ENCODE measurements at places on chromosomes 12 and 14.

DNA sequence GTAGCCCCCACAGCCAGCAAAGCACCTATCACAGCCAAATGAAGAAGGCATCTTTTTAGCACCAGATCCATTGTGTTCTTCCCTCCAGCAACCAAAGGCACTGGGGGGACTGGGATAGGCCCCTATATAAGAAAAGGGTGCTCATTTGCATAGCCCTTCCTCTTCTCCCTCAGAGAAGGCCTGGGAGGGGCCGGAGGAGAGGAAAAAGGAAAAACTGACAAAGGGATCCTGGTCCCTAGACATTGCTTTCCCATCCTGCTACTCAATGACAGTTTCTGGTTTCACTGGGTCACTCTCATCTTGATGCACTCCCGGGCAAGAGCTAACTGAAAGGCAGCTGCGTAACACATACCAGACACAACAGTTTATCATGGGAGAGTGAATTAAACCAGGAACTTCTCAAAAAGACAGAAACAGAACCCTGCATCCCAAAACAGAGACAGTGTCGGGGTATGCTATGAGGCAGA lies at the start of gene PMEL:
Gene PMEL, minus strand, starts transcription at position 102 of the 467 bp plus-strand sequence. Its CDS starts 31 bp downstream, at position 71.
- no peak for DNase-seq

GRCh38 chr12:26874501-26875296 lies 41.7 kb upstream of the ITPR2 start:
- DNase-seq, result no peak

GRCh38 chr12:75507086-75507485 lies 4.3 kb downstream of the KRR1 start:
- DNase-seq, result no peak

DNA sequence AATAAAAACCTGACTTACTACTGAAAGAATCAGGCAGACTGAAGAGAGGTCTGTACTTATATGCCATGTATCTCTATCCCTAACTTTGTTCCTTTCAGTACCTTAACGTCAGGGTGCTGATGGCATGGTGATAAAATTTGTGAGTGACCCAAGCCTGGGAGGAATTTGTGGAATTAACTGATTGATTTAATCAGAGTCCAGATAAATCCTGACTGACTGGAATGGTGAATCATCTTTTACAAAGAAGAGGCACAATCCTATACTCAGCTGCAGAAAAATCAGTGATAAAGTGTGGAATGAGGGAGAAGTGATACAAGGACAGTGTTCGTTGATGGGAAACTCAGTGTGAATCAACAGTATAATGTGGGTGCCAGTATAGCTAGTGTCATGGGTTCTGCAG lies 3.7 kb downstream of the TDG start:
- no peak for DNase-seq

- DNase-seq, result no peak
Measured at GRCh38 chr12:108370415-108370814, 31.3 kb upstream of the CMKLR1 start.

GRCh38 chr12:41645624-41646023 lies 457.5 kb downstream of the PDZRN4 start:
- DNase-seq, result no peak

- DNase-seq, result no peak
Measured at GRCh38 chr12:22672951-22673350, 48.0 kb downstream of the ETNK1 start.

- DNase-seq, result no peak
Measured at GRCh38 chr14:87152693-87153092, 840.3 kb downstream of the GALC start.

DNA sequence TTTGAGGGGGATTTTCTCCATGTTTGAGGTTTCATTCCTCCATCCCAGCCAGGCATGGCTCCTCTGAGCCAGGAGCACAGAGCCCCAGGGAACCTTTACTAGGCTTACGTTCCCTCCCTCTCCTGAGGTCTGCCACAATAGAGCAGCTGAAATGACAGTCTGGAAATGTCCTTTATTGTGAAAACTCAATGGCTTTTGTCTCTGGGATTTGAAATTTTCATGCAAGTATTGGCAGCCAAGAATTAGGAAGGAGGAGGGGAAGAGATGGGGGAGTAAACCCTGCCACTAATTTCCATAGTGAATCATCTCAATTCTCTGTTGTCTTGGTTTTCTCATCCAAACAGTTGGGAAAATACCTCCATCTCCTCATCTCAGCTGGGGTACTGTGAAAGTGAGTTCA lies 2.6 kb upstream of the PLEKHG3 start:
- no peak for DNase-seq

DNA sequence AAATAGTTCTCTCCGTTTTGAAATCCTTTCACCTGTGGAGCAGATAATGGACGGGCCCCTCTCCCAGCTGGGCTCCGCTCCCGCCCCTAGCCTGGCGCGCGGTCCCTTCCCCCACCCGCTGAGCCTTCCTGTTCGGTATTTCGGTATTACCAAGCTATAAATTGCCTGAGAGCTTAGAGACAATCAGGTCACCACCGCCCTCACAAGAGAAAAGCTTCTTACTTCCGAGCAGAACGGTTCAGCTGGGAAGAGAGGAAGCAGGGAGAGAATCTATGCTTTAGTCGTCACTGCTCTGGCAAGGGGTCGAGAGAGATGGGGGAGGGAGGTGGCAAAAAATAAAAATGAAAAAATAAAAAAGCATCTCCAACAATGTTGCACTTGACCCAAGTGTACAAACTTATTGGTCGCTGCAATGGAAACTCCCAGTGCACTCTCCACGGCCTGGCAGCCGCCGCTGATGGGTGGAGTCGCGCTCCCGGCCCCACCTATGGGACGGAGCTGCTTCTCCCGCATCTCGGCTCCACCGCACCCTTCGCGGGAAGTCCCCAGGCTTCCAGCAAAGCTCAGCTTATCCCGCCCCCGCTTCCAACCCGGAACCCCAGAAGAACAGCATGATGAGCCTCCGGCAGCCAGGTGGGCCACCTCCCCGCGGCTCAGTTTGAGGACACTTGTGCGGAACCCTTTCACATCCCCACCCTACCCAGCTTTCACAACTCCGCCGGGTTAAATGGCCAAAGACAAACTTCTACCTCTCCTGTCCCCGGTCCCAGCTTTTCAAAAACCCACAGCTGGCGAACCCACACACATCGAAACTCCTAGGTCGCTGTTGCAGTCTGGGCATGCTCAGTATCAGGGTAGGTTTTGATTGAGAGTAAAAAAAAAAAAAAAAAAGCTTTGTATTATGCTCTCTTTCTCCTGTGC lies 832 bp upstream of the SYT1 start:
- peak; percentile 27 for DNase-seq

- DNase-seq, result peak; percentile 84
Measured at GRCh38 chr12:26125400-26126339, 833 bp upstream of the BHLHE41 start.

- DNase-seq, result no peak
Measured at GRCh38 chr14:94971750-94972149, 185.6 kb downstream of the DICER1 start.

DNA sequence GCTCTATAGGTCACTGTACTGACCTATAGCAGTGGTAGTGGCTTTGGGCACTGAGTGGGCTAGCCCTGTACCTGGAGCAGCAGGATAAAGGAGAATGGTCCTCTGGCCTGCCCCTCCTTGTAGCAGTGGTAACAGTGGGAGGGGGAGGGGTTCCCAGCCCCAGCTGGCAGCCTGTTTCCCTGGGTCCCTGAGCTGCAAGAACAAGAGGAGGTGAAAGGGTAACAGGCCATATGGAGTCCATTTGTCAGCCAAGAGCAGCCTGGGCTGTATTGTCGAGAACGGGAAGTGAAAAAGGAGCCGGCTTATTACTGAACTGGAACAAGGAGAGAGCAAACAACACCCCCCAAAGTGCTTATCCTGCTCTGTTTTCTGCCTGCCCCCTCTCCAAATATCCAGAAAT lies 73.8 kb upstream of the SRSF5 start:
- DNase-seq, result no peak

- no peak for DNase-seq
Measured at GRCh38 chr14:101029668-101030290, 126.3 kb upstream of the RTL1 start.

GRCh38 chr14:90093942-90094595 lies 32.3 kb downstream of the KCNK13 start:
- DNase-seq, result no peak

DNA sequence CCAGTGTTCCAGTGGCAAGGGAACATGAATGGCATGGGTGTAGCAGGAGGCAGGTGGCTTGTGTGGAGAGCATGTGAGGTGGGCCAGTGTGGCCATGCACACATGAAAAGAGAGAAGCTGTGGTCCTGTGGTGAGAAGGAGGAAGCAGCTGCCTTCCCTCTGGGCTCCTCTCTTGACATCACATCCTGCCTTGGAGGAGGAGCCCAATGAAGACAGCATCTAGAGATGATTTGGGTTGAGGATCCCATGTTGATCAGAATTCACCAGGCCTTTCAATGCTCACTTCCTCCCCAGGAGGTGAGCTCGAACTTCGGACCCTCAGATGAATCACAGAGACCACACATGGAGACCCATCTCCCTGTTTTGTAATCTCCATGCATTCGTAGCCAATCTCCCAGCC lies 82.6 kb downstream of the LRRC74A start:
- no peak for DNase-seq

DNA sequence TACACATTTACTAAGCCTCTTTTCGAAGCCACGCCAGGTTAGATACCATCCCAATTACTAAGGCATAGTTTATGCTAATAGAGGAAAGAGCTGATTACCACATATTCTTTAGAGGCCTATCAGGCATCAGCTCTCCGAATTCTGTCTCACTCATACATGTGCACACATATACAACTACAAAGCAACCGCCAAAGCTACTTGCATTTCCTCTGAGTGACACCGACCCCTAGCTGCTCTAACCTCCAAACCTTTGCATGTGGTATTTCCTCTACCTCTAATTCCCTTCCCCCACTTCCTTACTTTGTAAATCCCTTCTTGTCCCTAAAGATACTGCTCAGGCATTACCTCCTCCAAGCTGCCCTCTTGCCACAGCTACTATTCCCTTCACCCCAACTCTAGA lies 107.2 kb downstream of the DUSP6 start:
- DNase-seq, result no peak

DNA sequence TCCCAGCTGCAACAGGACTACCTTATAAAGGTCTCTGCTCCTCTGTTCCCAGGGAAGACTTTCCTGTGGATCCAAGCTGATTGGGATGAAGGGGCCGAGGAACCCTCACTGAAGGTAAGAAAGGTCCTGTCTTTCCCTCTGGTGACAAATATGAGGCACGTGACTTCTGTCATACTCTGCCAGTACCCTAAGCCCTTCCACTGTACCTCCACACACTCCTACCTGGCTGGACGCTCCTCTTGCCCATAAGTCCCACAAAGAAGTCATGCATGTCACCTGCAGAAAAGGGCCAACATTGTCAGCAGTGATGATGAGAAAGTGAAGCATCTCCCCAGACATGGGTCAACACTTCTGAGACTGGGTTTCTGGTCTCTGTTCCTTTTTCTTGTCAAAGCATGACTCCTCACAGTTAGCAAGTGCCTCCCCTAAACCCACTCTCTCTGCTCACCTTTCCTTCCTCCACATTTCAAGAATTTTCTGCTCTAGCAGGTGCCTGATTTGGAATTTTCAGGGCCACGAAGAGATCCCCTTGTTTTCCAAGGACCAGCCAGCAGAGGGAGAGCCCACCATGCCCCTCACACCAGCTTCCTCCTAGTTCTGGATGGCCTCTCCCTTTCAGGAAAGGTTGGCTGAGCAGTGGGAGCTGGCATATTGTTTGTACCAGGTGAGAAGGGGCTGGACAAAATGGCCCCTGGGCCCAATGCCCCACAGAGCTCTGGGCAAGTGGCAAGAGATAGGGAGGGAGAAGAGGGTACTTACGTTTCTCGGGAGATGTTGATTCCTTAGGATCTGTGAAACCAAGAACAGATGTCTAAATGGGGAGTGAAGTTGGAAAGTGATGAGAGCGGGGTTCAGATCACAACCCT lies 3.5 kb downstream of the TAC3 start:
- DNase-seq, result no peak

DNA sequence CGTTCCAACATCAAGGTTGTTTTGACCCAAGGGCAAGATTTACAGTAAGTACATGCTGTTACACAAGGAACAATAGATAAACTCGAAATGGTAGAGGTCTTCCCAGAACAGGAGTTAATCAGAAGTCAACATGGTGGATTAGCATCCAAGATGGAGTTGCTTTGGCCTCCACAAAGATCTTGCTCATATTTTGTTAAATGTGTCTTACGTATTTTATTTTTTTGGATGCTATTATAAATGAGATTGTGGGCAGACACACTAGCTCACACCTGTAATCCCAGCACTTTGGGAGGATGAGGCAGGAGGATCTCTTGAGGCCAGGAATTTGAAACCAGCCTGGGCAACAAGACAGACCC lies 22.3 kb upstream of the RAB21 start:
- no peak for DNase-seq

- no peak for DNase-seq
Measured at GRCh38 chr12:67498991-67499390, 149.6 kb upstream of the DYRK2 start.

DNA sequence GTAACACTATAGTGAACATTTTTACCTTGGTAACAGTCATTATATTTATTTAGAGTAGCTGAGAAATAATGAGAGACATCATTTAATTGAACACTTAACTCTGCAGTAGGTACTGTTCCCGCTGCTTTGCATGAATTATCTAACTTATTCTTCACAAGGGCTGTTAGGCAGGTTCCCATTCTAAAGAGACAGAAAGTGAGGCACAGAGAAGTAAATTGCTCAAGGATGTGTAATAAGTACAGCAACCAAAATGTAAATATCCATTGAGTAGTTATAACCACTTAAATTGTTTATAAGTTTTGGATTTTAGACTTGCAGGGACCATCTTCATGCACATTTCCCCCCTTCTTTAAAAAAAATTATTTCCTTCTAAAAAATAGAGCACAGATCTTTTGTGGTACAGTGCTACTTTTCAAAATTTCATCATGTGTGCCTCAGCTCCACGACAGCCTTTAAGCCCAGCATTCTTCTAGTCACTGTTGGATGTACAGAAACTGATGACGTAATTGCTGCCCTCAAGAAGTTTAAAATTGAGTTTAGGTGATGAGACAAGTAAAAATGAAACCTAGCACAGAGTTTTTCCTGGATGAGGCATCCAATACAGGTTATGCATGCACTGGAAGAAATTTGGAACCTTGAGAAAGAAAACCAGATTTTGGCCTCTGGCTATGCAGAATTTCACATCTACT lies 6.0 kb upstream of the MANSC4 start:
- DNase-seq, result no peak

DNA sequence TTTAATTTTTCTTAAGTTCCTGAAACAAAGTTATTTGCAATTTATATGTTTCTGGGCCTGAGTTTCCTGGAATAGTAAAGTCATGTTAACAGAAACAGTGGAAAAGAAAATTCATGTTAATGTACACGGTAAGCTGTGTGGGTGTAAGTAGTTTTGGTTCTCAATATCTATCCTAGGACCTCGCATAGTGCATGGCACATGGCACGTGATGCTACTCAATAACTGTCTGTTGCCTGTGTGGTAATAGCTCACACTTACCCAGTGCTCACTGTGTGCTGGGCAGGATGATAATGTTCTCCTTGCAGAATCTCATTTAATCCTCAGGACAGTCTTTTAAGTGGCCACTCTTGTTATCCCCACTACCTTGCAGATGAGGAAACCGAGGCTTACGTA lies 100.7 kb downstream of the DUSP16 start:
- DNase-seq, result no peak

- no peak for DNase-seq
Measured at GRCh38 chr12:49920241-49920914, 16.7 kb upstream of the FAIM2 start.
